Panc1 (cell line): ENCODE measurements at places on chromosomes 7 and 10. TPM values are rescaled to one million over a fixed set of nuclear protein-coding genes. Genes with fewer than 3 reads are reported as not detected.

GRCh38 chr7:83439026-83439425 is 209.9 kb downstream of the SEMA3E start:
- no peak overlapping the region for H3K4me3 ChIP-seq
- no peaks in the 10 kb centered on the region for H3K27me3 ChIP-seq
- H3K27ac ChIP-seq = no peak overlapping the region
- H3K4me1 ChIP-seq = no peaks in the 10 kb centered on the region
- no peak for DNase-seq

- no peaks in the 10 kb centered on the region for H3K27me3 ChIP-seq
- H3K4me1 ChIP-seq = peaks cover 2% of the 10 kb centered on the region; the same call in 1 of the 2 replicates
- H3K27ac ChIP-seq = peak overlapping the region; percentile 51; the same call in 1 of the 2 replicates
- no peak for DNase-seq
- H3K36me3 ChIP-seq = no peaks in the 10 kb centered on the region
- H3K4me3 ChIP-seq = no peak overlapping the region
These were observed 99.0 kb downstream of the CAMK1D start for GRCh38 chr10:12448340-12448728.

DNA sequence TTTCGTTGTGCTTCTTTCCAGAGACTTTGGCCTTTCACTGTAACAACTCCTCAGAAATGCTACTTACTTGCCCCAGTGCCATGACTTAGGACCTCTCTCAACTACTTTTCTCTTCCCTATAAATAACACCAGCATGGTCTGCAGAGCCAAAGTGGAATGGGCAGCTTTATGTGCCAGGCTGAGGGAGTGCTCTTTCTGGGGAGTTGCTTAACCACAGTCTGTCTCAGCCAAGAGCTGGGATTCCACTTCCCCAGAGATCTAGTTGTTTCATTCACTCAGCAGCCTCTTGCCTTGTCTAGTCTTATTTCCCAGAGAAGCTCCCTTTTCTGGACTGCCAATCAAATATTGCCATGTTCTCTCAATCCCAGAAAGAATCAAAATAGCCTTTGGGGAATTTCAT is 912.2 kb downstream of the GRID1 start:
- no peak overlapping the region for H3K4me3 ChIP-seq
- no peaks in the 10 kb centered on the region for H3K27me3 ChIP-seq
- no peaks in the 10 kb centered on the region for H3K4me1 ChIP-seq
- H3K36me3 ChIP-seq = no peaks in the 10 kb centered on the region
- no peak for DNase-seq

GRCh38 chr10:15181576-15182156 is 13.2 kb upstream of the NMT2 start:
- H3K27me3 ChIP-seq = no peaks in the 10 kb centered on the region
- no peak for DNase-seq
- H3K4me3 ChIP-seq = no peak overlapping the region

DNA sequence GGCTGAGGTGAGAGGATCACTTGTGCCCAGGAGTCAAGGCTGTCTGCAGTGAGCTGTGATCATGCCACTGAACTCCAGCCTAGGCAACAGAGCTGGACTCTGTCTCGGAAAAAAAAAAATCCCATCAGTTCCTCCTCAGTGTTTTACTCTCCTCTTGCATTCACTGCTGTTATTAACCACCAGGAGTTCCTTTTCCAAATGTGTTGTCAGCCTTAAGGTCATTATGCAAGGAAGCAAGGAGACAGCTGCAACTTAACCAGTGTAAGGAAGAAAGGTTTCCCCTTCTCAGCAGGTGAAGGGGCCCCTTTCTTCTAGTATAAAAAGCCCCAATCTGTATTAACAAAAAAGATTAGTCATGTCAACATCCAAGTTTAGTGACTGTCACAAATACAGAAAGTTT is 86.6 kb upstream of the LEP start:
- H3K27me3 ChIP-seq = peaks cover 15% of the 10 kb centered on the region
- H3K4me3 ChIP-seq = no peak overlapping the region
- H3K36me3 ChIP-seq = no peaks in the 10 kb centered on the region
- no peak overlapping the region for H3K27ac ChIP-seq
- DNase-seq = no peak

NPTX2 gene
- total RNA-seq = 0.15 TPM

CPED1 gene
- 0.39 TPM for total RNA-seq
